Sigmoid colon (tissue), 7 donors: ENCODE measurements at places on chromosomes 3 and 15. TPM values are rescaled to one million over a fixed set of nuclear protein-coding genes. Genes with fewer than 3 reads are reported as not detected.

DNA sequence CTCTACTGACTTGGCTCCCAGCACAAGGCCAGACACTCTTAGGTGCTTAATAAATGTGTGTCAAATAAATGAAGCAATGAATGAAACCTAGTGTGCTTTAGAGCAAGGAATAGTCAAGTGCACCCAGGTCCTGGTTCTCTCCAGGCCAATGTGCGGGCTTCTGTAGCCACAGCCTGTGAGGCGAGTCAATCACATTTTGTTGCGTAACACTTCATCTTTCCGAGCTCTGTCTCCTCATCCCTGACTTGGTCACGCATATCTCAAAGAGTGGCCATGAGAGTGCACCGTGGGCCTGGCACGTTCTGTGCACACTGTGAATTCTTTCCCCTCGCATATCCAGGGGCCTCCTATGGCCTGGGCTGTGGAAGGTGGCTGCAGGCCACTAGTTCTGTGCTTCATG is 11.4 kb upstream of the SH3GL3 start:
- no peak for DNase-seq

DNA sequence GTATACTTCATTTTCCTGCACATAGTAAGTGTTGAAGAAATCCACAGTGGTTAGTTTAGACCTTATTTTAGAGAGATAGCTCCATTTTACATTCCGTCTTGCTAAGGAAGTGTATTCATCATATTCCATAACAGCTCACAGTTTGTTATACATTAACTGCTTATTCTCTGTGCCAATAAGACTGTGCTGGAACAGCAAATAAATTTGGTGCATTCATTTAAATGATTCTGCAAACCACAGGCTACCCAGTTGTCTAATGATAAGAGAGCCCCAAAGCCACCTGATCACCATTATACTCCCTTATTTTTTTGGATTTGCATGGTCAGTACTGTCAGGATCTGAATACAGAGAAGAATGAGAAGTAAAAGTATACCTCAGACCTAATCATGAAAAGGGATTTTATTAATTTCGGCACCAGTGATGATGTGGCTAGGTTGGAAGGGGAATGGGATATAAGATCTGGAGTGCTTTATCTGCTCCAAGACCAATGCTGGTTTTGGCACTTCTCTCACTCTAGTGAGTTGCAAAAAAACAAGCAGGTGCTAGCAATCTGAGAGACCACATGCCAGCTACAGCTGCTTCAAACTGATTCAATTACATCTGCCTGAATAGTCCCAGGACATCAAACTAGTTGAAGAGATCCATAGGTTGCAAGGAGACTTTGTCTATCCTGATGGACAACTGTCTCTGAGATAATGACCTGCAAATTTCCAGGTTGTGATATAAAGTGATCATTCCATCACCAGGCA is 254.8 kb downstream of the ZBTB20 start:
- DNase-seq = no peak

DNA sequence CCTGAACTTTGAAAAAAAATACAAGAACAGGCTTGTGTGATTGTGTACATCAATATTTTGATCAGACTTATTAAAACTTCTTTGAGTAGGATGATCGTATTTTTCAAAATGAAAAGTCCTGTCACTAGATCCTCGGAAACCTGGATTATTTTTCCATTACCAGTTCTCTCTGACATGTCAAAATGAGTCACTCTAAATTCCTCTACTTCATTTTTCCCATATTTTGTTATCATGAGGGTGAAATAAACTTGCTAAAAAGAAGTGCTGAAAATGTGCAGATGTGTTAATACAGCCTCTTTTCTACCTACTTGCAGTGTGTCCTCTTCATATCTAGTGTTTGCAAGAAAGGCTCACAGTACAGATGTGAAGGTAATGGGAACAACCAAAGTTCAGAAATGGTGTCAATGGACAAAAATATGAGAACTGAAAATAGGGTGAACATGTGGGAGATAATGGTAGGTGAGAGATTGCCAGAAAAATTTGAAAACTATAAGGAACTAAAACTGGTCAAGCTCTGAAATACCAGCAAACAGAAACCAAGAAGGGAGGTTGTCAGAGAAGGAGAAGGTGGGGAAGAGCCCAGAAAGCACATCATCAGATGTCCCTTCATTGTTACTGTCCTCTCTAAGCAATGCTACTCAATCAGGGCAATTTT is 108.2 kb downstream of the EOMES start:
- no peak for DNase-seq

GRCh38 chr15:64412216-64412615 is 24.6 kb downstream of the TRIP4 start:
- DNase-seq = no peak

Gene SKOR1
- total RNA-seq = 1.1 TPM

Gene SOX14
- total RNA-seq = not detected

Gene LRRC31
- 0.36 TPM for total RNA-seq

Gene KLHDC8B
- total RNA-seq = 134 TPM
